ENCODE measurements at places on chromosomes 3 and 15.

GRCh38 chr3:197525706-197526105, 30.1 kb downstream of the BDH1 start:
- peak; percentile 33 for DNase-seq

DNA sequence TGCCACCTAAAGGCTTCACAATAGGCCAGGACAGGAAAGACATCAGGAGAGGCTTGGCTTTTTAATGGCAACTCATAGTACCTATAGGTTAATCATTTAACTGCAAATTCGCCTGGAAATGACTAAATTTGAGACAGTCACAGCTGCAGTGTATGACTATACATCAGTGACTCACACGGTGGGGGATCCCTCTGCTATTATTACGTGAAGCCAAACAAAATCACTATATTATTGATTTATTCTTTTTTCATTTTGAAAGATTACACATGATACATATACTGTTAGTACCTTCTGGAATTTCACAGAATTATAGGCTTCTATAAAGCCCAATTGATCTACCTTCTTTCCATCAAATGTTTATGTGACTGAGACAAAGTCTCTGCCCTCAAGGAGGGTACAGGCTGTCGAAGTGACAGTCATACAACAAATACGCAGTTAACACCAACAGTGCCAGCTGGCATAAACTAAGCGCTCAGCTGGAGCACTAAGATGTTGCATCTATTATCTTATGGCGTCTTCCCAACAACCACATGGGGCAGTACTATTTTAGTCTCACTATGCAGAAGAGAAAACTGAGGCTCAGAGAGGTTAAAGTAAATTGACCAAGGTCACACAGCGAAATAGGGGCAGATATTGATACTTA, 82.0 kb upstream of the LMOD3 start:
- DNase-seq: no peak

DNA sequence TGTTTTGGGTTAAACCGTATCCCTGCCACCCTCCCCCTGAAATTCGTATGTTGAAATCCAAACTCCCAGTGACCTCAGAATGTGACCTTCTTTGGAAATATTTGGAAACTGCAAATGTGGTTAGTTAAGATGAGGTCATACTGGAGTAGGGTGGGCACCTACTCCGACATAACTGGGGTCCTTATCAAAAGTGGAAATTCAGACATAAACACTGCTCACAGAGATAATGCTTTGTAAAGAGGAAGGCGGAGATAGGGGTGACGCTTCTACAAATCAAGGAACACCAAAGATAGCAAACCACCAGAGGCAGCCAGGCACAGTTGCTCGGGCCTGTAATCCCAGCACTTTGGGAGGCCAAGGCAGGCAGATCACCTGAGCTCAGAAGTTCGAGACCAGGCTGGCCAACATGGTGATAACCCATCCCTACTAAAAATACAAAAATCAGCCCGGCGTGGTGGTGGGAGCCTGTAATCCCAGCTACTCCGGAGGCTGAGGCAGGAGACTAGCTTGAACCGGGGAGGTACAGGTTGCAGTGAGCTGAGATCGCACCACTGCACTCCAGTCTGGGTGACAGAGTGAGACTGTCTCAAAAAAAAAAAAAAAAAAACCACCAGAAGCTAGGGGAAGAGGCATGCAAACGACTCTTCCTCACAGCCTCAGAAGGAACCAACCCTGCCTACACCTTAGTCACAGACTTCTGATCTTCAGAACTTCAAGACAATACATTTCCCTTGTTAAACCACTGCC, 51.1 kb upstream of the CHD2 start:
- DNase-seq: peak; percentile 92

DNA sequence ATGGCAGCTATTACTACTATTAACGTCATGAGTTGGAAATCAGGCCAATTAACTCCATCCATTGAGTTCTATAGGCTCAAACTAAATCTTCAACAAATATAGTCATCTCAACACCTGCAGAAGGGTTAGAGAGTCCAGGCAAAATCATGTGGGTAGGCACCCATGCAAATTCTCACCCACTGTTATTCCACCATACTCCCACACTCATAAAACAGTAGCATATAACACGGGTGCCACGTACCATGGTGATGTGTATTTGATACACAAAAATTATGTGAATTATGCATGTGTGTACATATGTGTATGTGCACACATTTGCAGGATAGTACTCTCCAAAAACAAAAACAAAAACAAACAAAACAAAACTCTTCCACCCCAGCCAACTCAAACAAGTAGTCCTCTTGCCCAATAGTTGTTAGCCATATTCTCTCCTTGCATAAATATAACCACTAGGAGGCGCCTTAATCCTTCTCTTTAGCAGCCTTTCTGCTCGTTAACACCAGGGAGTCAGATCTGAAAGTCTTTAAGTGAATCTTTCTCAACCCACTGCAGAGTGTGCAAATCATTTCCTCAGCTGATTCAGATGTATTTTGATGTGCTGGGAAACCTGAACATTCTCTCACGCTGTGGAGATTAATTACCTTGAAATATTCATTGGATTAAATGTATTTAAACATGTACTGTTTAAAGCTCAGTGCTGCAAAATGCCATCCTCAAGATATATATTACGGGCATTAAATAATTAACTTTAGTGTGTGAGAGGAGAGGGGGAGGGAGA, 38.0 kb upstream of the COPB2 start:
- peak; percentile 92 for DNase-seq

GRCh38 chr3:123424999-123425712, 23.7 kb downstream of the ADCY5 start:
- DNase-seq: no peak

- no peak for DNase-seq
These were observed 27.6 kb downstream of the CD200 start for GRCh38 chr3:112360561-112360960.

DNA sequence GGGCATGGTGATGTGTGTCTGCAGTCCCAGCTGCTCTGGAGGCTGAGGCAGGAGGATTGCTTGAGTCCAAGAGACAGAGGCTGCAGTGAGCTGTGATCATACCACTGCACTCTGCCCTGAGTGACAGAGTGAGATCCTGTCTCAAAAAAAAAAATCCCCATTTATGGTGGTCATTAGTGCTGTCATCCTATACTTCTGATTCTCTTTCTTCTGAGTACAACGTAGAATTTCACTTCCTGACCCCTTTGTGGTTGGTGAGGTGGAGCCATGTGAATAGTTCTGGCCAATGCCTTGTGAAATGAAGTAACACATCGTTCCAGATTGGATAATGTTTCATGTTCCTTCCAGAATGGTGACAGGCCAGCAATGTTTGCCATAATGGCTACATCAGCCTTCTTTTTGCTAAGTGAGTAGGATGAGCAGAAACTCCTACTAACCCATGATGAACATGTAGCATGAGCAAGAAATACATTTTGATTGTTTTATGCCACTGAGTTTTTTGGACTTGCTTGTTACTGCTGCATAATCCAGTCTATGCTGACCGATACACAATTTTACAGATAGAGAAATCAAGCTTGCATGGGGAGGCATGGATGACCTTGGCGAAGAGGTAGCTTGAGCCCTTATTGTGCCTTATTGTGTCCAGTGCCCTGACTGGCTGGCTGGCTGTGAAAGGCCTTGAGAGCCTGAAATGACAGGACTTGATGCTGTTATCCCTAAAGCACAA, 30.9 kb upstream of the TLE3 start:
- DNase-seq: no peak

DNA sequence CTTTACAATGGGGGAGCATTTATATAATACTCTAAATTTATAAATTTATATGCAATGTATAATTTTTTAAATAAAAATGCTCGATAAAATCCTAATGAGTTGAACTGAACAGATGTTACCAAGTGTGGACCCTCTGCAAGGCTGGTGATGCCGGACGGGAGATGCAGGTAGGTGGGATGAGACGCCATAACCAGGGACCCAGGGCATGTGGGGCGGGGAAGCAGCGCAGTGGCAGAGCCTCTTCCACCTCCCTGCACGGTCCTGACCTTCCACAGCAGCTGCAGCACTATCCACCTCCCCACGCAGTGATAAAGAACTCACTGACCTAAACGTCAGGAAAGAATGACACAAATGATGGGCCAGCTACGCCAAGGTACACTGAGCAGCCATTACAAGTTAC, 12.8 kb downstream of the PCSK6 start:
- no peak for DNase-seq

- no peak for DNase-seq
These were observed 41.0 kb downstream of the FMN1 start for GRCh38 chr15:33153548-33153947.

GRCh38 chr3:122458992-122459391, 43.1 kb upstream of the WDR5B start:
- peak; percentile 74 for DNase-seq

GRCh38 chr15:58641660-58642059, 107.8 kb downstream of the ADAM10 start:
- DNase-seq: no peak

GRCh38 chr3:133384331-133385027, 15.4 kb upstream of the BFSP2 start:
- peak; percentile 84 for DNase-seq

GRCh38 chr3:131067983-131068382, 41.3 kb downstream of the NEK11 start:
- no peak for DNase-seq

- peak; percentile 66 for DNase-seq
These were observed 448 bp downstream of the PLXNB1 start for GRCh38 chr3:48429317-48429959.

GRCh38 chr3:39095778-39096177, 11.6 kb downstream of the GORASP1 start:
- no peak for DNase-seq

DNA sequence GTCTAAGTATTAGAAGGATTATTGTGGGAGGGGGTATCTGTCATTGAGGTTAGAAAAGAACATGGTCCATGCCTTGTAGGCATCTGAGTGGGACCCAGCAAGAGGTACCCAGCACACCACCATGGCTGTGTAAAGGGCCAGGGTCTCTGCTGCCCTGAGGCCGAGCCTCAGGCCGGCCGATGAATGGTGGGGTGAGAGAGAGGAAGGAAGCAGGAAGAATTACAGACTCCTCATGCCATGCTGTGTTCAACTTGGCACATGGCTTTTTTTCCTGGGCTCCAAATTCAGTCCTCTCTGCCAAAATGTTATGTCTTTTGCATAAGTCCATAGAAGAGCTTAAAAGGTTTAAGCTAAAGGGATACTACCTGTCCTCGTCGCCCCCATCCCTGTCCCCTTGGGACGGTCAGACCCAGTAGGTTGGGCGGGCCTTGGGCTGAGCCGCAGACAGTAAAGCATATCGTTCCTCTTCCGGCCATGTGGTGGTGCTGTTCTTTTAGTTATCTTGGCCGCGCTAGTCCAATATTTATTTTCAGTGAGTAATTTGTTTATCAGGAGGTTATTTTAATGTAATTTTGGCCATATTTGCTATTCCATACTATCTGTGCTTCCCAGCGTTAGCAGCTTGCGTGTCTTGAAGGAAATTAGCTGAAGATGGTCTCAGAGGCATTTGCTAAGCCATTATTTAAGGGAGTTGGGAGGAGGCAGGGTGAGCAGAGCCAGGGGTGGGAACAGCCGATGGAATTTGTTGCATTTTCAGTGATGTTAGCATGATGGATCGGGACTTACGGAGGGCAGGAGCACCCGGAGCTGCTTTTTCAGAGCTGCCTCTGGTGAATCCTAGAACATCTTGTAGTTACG, 152.4 kb downstream of the AGBL1 start:
- DNase-seq: peak; percentile 62

GRCh38 chr15:39936187-39936586, 2.3 kb downstream of the EIF2AK4 start:
- no peak for DNase-seq

DNA sequence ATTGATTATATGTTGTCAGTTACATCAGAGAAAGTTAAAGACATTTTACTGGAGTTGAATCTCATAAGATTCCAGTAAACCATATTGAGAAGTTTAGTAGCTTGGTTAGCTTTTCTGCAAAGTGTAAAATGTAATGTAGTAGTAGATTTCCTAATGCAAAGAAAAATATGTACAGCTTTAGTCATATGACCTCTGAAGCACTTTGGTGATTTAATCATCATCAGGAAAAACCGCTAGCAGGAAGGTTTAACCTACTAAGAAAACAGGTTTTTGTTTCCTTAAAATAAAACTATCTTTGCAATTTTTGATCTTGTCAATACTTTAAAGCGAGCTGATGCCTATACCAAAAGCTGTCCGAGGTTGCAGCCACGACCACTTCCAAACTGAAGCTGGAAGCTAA, 364.6 kb upstream of the ZNF385D start:
- DNase-seq: no peak

DNA sequence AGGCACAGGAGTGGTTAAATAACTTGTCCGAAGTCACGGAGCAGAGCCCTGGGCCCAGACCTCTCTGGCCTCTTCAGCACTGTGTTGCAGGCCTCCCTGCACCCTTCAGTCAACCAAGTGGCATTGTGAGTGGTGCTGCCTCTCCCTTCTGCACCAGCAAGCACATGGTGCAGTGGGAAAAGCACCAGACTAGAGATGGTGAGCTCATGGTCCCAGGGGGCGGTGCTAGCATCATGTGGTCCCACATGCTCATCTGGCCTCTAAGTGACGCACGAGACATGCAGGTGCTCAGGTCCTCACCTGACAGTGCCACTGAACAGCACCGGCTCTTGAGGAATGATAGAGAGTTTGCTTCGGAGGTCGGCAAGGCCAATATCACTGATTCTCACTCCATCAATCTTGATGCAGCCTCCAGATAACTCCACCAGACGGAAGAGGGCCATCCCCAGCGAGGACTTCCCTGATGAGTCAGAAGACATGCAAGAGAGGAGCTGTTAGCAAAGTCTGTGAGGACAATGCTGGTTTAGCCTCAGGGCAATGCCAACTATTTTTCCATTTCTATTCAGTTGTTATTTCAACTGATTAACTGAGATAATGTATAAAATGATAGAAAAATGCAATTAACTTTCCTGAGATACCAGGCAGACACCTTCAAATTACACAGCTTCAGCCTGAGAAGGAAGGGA, 53.1 kb upstream of the PARL start:
- DNase-seq: no peak

- no peak for DNase-seq
These were observed 261.9 kb upstream of the CTDSPL start for GRCh38 chr3:37599779-37600178.

- no peak for DNase-seq
These were observed 132.2 kb upstream of the NR2E3 start for GRCh38 chr15:71678191-71678590.

DNA sequence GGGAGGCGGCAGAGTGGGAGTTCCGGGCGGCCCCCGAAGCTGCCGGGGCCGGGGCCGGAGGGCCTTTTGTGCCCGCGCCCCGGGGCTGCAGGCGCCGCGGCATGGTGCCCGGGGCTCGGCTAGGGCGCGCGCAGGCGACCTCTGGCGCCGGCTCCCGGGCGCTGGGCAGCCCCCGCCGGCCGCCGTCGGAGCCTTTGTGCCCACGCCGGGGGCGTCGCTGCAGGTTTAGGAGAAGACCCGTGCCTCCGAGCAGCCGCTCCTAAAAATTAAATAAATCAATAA, 299 bp downstream of the PAQR9 start:
- DNase-seq: peak; percentile 40

- DNase-seq: peak; percentile 76
These were observed 643 bp downstream of the ABCC5 start for GRCh38 chr3:184016811-184017671.

- no peak for DNase-seq
These were observed 12.0 kb downstream of the ALDH1A2 start for GRCh38 chr15:58053315-58054153.

- no peak for DNase-seq
These were observed 18.1 kb upstream of the SLC22A13 start for GRCh38 chr3:38247366-38248035.

GRCh38 chr15:63133786-63134185, 12.1 kb downstream of the LACTB start:
- DNase-seq: no peak

GRCh38 chr15:39205506-39206371, 375.1 kb upstream of the THBS1 start:
- DNase-seq: no peak

GRCh38 chr3:149271669-149272068, 50.0 kb upstream of the CP start:
- DNase-seq: no peak

Measured in hematopoietic multipotent progenitor cell treated with erythropoietin and hydrocortisone succinate and interleukin-3 and kit ligand, for 4 days (in vitro differentiated cells).